CD4-positive, alpha-beta T cell treated with Interleukin-1 beta for 1 hour (primary cell): ENCODE measurements at places on chromosomes 3 and 15.
A peak's percentile ranks its signal among the peaks of the same experiment; 100 is the strongest.

GRCh38 chr3:144516026-144516425, 544.4 kb downstream of the DIPK2A start:
- no peak for DNase-seq

DNA sequence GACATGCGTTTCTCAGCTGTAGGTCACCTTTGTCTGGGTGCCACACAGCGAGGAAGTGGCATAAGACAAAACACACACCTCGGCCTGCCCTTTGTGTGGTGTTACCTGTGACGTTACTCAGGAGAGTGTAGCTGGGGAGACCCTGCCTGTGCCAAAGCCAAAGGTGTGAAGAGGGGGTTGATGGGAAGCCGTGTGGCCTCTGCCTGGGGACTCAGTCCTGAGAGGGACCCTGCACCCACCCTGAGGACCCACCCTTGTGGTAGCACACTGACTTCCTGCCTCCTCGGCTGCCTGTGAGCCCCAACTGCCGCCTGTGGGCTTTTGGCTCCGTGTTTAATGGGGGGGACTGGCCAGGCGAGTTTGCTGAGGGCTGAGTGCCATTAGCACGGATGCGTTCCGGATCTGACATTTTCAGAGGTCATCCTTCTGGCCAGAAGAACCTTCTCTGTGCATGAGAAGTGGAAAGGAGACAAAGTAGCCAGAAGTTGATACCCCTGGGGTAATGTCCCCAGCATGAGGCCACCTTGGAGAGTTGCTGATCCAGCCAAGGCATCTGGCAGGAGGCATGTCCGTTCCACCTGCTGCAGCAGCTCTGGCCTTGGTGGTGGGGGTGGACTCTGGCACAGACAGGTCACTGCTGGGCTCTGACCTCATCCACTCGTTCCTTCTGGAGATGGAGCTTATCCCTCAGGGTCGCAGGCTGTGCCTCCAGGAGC, 51.8 kb upstream of the FURIN start:
- DNase-seq: no peak

- no peak for DNase-seq
Observed at GRCh38 chr3:109275702-109276293, 40.5 kb downstream of the DPPA2 start.

DNA sequence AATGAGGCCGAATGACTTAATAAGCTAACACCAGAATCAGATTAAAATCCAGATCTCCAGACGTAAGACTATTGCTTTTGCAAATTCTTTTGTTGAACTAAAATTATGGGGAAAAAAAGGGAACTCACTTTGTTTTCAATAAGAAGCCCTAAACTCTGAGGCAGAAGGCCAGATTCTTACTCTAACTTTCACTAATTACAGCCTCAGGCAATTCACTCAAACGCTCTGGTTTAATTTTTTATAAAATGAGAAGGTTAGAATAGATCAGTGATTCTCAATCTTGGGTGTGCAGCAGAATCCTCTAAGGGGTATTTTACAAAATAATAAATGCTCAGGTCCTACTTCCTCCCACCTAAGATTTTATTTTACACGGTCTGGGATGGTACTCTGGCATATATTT, 38.1 kb downstream of the C3orf70 start:
- no peak for DNase-seq

DNA sequence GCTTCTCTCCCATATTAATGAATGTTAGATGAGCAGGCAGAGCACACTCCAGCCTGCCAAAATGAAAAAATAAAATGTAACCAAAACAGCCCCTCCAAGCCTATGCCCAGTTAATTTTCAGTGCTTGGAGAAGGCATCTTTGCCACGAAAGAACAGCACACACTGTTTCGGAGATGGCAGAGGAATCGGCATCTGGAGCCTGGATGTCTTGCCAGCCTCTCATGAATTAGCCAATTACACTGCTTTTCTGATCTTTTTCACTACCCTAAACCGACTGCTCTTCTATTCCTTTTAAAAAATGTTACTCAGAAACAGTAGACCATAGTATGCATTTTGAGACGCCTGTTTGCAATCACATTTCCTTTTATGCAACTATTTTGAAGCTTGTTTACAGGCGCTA, 249.6 kb downstream of the TLE3 start:
- DNase-seq: no peak

DNA sequence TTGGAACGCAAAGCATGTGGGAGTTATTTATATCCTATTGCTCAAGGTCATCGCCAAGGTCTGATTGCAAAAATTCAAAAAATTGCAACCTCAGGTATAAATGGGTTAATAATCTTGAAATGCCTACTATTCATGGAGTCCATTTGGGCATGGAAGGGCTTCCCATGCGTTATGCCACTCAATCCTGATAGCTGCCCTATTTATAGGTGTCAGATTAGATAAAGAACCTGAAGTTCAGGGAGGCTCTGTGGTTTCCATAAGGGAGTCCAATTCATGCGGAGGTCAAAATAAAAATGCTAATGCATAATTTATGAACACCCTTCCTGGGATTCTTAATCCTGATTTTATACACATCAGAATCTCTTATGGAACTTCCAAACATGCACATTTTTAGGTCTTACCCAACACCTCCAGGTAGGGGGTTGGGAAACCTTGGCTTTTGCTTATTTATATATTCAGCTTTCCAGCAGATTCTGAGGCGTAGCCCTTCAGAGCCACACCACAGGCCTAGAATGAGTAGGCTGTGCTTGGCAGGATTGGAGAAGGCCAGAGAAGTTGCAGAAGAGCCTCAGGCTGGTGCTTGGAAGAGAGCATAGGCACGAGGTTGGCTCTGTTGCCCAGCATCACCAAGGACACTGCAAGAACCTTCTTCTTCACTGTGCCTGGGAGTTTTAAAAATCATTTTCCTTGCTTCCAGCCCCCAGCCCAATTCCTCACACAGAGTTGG, 324.4 kb upstream of the CFAP20DC start:
- DNase-seq: no peak

GRCh38 chr15:36066757-36067156, 512.7 kb upstream of the CDIN1 start:
- DNase-seq: no peak

DNA sequence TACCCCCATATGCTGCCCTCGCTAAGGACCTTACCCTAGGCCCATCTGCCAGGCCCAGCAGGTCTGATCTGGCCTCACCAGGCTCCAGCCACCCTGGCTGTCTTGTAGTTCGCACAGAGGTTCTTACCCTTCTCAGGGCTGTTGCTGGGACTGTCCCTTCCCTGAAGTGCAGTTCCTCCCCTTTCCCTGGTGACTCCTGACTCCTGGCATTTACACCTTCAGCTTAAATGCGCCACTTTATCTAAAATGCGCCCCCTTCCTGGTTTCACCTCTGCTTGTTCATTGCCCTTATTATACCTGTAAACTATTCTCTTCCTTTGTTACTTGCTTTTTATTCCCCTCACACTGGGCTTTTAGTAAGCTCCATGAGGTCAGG, 835 bp upstream of the TTLL3 start:
- no peak for DNase-seq

GRCh38 chr3:185728630-185729336, 96.1 kb downstream of the IGF2BP2 start:
- no peak for DNase-seq

GRCh38 chr3:53589201-53589600, 94.8 kb downstream of the CACNA1D start:
- no peak for DNase-seq

DNA sequence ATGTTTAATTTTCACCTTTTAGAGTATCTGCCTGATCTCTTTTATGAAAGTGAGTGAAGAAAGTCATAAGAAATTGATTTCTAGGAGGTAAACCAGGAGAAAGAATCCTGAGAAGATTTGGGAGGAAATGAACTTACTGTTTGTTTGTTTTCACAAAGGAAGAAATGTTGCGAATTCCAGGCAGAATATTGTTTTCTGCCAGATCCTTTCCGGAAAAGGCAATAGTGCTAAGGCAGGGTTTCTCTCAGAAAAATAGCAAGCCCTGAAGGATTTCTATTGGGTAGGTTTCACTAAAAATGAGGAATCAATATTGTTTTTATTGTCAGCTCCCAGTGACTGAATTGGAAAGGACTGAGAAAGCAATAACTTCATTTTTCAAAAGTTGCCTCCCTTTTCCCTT, 85.7 kb upstream of the TGFBR2 start:
- DNase-seq: no peak

DNA sequence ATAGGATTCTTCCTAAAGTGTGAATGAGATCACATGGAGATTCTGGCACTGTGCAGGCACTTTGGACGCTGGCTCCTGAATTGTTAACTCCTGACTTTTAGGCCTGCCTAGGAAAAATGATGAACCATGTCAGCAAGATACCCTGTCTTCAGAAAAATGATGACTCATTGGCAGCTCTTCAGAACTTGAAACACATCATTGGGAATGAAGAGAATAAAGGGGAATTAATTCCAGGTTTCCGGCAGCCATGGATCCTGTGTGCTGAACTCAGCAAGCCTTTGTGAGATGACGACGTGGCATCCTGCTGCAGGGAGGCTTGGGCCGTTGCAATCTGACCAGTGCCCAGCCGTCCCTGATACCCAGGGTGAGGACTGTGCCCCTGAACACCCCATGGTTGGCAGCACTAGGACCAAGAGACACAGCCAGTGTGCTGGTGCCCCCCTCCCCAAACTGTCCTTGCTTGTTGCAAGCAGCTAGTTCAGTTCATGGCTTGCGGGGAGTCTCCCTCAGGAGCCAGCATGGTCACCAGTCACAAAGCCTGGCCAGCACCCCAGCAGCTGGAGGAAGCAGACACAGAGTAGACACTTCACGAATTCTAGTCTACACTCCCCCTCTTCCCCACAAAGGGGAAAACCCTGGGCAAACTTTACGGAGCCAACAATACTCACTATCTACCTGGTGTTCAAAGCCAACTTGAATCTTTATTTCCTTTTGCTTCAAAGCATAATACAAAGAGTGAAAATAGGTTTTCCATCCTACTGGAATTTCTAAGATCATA, 7.8 kb upstream of the LIPC start:
- no peak for DNase-seq

GRCh38 chr3:43255662-43256061, 30.7 kb upstream of the SNRK start:
- DNase-seq: no peak

DNA sequence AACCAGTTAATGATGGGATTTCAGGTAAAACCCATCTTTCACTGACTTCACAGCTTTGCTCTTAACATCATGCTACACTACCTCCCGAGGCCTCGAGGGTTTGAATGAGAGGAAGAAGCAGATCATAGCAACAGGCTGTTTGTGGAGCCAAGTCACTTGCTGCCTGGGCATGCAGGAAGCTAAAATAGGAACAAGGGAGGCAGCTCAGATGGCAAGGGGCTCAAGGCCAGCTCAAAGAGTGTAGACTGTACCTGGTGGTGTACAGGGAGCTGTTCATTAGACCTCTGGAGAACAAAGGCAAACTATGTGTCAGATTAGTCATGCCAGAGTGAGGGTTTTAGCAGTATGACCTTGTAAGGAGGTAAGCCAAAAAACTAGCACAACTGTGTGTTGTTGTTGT, 28.8 kb downstream of the ARRDC4 start:
- DNase-seq: no peak

- no peak for DNase-seq
Observed at GRCh38 chr3:111285694-111286093, 214.1 kb downstream of the NECTIN3 start.

- no peak for DNase-seq
Observed at GRCh38 chr3:116340680-116341216, 104.5 kb downstream of the LSAMP start.

DNA sequence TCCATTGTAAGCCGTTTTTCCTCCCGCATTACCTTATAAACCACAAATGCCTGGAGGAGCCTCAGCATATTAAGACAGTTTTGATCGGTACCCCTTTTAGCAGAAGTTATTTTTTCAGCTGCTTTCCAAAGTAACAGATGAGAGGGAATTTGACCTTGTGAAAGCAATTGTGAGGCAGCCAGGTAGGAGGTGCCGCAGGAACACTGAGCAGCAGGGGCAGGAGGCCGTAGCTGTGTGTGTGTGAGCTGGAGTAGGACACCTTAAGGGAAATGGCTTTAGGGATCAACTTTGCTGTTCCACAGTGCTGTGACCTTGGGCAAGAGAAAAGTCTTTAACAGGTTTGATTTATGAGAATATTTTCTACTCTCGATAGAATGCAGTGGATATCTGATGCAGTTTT, 482.1 kb downstream of the IL5RA start:
- no peak for DNase-seq

GRCh38 chr3:172454180-172454579, 5.9 kb upstream of the GHSR start:
- DNase-seq: no peak

- no peak for DNase-seq
Observed at GRCh38 chr3:8481380-8481779, 20.2 kb upstream of the LMCD1 start.

DNA sequence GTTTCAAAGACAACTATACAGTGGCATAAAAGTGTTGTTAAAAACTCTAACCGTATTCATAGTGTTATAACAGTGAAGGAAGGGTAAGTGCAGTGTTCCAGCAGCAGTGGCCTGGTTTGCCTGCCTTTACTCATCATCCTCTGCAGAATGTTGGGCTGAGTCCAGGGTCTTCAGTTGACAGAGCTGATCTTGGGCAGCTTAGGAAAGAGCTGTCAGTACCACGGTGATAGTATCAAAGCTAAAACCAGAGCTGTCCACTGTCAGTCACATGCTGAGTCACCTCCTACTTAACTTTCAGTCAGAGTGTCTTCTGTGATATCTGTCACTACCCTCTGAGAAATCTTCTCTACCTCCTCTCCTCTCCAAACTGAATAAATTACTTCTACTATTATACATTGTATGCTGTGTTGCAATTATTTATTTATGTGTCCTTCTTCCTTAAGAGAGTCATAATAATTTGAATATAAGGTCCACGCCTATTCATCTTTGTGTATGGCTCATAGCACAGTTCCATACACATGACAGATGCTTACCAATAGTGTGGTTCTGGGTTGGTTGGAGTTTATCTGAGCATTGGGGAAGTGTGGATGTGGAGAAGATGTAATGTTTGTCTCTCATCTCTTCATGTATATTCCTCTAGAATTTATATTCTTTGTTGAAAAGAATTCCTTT, 242.1 kb downstream of the ZIC1 start:
- no peak for DNase-seq

DNA sequence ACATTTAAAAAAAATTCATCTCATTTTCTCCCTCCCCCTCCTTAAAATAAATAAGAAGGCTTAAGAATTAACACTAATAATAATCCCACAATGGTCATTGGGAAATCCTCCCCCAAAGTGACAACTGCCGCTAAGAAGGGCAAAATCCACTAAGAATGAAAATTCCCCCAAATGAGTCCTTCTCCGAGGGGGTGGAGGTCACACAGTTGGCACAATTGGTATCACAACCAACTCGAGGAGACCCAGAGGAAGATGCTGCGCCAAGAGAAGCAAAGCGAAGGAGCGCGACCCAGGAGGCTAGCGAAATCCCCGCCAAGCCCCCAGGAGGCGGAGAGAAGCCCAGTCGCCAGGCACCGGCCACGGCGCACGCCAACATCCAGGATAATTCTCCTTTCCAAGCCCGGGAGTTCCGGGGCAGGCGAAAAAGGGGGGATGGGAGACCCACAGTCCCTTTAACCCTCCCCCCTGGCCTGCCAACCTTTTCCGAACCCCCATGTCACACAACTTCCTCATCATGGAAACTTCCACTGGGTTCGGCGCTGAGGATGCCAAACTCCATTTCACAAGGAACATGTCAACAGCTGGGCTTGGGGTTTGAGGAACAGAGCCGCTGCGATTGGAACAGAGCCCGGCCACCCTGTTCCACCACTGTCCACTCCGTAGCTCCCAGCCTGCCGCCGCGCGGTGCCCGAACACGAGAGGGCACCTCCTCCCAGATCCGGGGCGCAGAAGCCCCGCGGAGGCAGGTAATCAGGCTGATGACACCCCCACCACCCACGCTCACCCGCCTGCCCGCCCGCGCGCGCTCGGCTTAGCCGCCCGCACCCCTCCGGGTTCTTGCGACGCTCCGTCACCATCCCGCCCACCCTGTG, 668 bp downstream of the THRB start:
- DNase-seq: no peak

- peak; percentile 63 for DNase-seq
Observed at GRCh38 chr3:185659942-185660921, 74.1 kb downstream of the SENP2 start.
